ENCODE measurements at places on chromosomes 3 and 15.

DNA sequence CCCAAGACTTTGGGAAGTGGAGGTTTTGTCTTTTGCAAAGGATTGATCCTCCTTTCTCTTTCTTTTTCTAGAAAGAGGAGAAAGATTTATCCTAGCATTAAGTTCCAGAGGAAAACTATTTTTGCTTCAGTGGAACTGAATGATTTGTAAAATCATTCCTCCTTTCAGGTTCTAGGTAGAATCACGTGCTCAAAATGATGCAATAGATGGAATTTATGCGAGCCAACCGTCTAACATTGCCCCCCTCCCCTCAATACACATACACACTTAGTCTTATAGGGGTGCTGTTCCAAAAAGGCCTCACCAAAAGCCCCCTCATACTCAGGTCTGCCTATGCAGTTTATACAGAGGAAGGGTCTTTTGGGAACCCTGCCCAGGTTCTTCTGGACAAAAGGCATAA is 85.3 kb downstream of the AQP9 start:
- DNase-seq, result no peak

GRCh38 chr15:33941279-33942063 is 26.8 kb upstream of the CHRM5 start:
- no peak for DNase-seq

- DNase-seq, result no peak
These were observed 70.1 kb downstream of the SLC12A8 start for GRCh38 chr3:125142420-125142778.

DNA sequence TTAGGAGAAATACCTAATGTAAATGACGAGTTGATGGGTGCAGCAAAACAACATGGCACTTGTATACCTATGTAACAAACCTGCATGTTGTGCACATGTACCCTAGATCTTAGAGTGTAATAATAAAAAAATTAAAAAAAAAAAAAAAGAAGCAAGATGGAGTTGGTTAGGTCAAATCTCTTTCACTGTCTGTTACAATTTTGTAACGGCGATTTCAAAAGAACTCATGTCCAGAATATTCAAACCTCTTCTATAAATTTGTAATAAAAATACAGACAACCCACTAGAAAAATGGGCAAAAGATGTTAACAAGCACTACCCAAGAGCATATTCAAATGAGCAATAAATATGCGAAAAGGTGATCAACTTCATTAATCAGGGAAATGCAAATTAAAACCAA is 5.1 kb upstream of the MTMR14 start:
- DNase-seq, result no peak

DNA sequence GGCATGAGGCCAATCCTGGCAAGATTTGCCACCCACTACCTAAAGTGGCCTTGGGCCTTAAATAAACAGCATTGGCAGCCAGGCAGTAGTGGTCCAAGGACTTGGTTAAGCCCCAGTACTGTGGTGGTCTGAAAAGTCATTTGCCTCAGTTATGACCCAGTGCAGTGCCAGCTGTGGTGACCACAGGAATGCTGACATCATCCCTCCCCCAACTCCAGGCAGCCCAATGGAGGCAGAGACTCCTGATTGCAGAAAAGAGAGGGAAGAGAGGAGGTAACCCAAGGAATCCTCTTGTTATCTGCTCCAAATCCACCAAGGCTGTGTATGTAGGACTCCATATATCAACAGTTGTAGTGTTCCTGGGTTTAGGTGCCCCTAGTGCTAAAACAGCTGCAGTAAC is 883.6 kb downstream of the SQOR start:
- DNase-seq, result no peak

DNA sequence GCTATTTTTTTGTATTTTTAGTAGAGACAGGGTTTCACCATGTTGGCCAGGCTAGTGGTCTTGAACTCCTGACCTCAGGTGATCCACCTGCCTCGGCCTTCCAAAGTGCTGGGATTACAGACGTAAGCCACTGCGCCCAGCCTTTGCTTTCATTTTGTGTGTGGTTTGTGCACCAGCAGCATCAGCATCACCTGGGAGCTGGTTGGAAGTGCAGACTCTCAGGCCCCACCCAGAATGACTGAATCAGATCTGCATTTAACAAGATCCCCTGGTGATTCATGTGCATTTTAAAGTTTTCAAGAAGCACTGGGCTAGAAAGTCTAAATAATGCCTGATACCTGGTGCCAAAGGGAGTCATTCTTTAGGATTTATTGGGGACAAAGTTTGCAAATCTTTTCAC is 73.4 kb upstream of the BNIP2 start:
- DNase-seq, result no peak

GRCh38 chr15:73941044-73941443 is 14.8 kb downstream of the LOXL1 start:
- no peak for DNase-seq

DNA sequence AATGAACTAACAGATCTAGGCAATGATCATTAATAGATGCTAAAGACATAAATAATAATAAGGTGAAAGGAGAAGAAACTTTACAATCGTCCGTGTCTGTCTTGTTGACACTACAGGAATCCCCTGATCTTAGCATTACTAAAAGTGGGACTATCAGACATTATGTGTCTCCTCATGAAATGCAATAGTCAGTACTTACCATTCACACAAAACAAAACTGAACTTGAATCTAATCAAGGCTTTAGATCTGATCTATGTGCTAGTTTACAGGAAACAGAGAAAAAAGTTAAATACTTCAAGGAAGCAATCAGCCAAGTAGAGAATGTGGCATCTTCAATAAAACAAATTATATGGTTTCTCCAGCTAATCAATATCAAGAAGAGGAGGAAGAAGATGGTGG is 73.7 kb downstream of the PIK3CB start:
- no peak for DNase-seq

GRCh38 chr3:127134466-127134865 is 58.5 kb upstream of the PRR23E start:
- no peak for DNase-seq

DNA sequence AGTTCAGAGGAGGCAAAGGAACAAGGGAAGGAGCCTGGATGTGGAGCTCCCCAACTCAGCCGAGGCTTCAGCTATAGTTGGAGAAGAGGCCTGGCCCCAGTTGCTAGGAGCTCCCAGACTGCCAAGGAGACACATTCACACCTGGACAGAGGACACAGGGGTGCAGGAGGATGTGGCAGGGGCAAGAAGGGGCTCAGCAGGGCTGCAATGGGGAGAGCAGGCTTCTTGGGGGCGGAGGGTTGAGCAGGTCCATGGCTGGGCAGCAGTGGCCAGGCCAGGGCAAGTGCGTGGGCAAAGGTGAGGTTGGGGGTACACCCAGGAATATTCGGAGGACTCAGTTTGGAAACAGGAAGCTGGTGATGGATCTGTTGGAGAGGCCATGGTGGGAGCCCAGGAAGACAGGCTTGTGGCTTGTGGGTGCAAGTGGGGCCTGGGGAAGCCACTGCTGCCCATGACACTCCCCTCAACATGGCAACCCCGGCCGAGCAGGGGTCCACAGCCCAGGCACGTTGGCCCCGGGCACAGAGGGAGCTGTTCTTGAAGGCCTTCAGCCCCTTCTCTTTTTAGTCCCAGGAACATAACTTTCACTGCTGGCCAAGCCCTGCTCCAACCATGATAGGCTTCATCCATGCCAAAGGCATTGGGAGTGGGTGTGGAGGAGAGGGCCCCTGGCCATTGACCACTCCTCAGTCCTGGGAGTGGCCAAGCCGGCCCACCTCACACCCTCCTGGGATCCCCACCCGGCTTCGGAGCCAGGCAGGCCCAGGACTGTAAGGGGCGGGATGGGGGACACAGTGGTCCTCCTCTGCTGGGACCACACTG is 33.3 kb downstream of the TSPAN3 start:
- DNase-seq, result no peak

DNA sequence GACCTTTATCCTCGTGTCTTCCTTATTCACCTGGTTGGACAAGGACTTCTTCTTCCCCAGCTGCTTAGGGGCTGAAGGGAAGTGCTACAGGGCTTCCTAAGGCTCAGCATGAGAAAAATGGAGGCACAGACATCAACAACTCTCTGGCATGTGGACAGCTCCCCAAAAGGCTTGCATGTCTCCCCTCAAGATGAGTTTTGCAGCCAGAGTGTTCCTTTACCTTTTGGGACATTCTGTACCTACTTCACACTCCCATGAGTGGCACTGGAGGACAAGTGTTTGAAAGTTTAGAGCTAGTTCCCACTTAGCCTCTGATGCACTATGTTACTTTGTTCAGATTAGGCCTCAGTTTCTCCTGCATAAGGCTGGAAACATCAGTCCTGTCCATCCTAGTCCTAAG is 77.1 kb upstream of the HACD2 start:
- DNase-seq, result no peak

GRCh38 chr3:12353796-12354525 is 65.1 kb downstream of the PPARG start:
- no peak for DNase-seq

- DNase-seq, result no peak
These were observed 35.7 kb downstream of the RBPMS2 start for GRCh38 chr15:64739577-64740143.

GRCh38 chr15:74302821-74303359 is 64.6 kb downstream of the CYP11A1 start:
- DNase-seq, result no peak

- DNase-seq, result no peak
These were observed 99.1 kb upstream of the SMAD3 start for GRCh38 chr15:66966256-66966655.

- DNase-seq, result no peak
These were observed 569.8 kb downstream of the RBMS3 start for GRCh38 chr3:29850641-29851040.

DNA sequence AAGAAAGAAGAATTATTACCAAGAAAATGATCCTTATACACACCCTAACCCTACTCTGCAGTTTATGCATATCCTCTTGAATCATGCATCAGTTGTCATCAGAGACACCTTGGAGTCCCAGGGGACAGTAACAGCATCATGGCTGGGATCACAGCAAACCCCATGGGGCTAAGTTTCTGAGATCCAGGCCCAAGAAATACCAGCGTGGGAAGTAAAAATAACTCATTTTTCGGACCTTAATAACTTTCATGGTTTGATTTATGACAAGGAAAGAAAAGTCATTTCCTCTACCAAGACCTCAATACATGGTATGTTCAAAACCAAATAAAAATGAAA is 38.8 kb upstream of the B3GNT5 start:
- no peak for DNase-seq

- DNase-seq, result no peak
These were observed 919.2 kb downstream of the ROBO1 start for GRCh38 chr3:78848392-78849288.

- DNase-seq, result no peak
These were observed 1.3 kb upstream of the THBS1 start for GRCh38 chr15:39579487-39580116.

- no peak for DNase-seq
These were observed 1104.6 kb downstream of the OTOL1 start for GRCh38 chr3:162601101-162601670.

DNA sequence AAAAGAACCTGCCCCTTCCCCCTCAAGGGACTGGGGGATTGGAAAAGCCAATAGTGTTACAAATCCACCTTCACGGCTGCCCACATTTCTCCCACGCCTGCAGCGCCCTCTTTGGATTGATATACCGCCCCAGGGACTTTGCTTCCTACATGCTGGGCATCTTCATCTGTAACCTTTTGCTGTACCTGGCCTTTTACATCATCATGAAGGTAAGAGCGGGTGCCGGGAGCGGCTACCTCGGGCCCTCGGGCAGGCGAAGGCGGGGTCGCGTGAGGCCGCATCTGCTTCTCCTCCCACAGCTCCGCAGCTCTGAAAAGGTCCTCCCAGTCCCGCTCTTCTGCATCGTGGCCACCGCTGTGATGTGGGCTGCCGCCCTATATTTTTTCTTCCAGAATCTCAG is 73.1 kb downstream of the USF3 start:
- DNase-seq, result no peak

DNA sequence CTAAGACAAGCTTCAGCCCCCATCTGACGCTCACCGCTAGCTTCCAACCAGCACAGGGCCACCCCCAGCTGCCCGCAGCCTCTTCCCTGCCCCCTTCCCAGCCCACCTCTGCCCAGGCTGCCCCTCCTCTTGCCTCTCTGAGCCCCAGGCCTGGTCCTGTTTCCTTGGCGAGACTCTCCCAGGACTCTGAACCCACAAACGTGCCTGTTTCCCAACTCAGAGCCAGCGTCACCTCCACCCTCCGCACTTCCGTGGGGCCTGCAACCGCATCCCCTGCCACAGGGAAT is 35.0 kb downstream of the ZXDC start:
- DNase-seq, result no peak

DNA sequence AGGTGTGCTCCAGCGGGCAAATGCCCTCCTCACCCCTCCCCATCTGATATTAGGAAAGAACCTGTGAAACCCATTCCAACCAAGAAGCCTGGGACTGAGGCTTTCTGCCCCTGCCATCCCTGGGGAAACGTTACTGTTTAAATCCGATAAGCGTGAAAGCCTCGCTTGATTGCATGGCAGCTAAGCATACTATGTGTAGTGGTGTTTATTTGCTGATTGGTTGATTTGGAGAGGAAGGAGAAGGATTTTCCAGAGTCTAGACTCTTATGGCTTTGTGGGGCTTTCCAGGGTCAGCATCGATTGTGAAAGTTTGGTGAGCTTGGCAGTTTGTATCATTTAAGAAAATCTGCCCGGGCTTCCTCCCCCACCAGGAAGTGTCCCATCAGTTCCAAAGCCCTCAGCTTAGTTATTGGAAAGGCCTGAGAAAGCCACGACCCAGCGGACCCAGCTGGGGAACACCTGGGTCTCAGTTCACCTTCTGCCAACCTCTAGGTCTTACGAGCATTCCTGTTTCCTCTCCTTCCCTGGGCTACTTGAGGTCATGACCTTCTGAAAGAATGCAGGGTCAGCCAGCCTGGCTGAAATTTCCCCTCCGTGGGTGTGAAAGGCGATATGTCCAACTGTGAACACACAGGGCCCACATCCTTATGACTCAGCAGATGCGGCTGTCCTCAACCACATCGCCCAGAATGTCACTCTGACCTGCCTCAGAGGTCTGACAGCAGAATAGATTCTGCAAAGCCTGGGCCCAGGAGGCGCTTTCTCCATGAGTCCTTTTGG is 62.8 kb upstream of the HERC1 start:
- DNase-seq, result no peak

DNA sequence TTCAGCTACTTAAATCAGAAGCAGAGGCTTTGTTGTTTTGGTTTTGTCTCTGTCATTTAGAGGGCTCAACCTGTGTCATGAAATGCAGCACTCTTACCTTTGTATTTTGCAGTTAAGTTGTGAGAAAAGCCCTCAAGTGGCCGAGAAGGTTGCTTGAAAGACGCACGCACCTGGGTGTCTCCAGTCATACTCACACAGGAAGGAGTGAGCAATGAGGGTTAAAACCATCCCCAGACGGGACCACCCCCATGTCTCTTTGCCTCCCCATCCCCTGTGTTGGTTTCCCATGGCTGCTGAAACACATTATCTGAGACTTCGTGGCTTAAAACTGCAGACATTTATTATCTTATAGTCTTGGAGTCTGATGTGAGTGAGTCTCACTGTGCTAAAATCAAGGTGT is 376.1 kb upstream of the CFAP20DC start:
- DNase-seq, result no peak

- no peak for DNase-seq
These were observed 1.1 kb upstream of the PPARG start for GRCh38 chr3:12287727-12288181.

- DNase-seq, result no peak
These were observed 114.9 kb downstream of the MCTP2 start for GRCh38 chr15:94346282-94346681.

- no peak for DNase-seq
These were observed 68.4 kb downstream of the MEGF11 start for GRCh38 chr15:66184936-66185790.

GRCh38 chr3:108564564-108564963 is 24.7 kb downstream of the CIP2A start:
- DNase-seq, result no peak

GRCh38 chr15:67784856-67785430 is 40.4 kb upstream of the SKOR1 start:
- DNase-seq, result no peak

GRCh38 chr3:58298190-58298589 is 7.9 kb upstream of the RPP14 start:
- no peak for DNase-seq

Measured in hypothalamus (tissue), 51 donors.